Activated B cell treated with CpG ODN at 0.5 μM for 24 hours (primary cell): ENCODE measurements at places on chromosomes 6 and 20.

DNA sequence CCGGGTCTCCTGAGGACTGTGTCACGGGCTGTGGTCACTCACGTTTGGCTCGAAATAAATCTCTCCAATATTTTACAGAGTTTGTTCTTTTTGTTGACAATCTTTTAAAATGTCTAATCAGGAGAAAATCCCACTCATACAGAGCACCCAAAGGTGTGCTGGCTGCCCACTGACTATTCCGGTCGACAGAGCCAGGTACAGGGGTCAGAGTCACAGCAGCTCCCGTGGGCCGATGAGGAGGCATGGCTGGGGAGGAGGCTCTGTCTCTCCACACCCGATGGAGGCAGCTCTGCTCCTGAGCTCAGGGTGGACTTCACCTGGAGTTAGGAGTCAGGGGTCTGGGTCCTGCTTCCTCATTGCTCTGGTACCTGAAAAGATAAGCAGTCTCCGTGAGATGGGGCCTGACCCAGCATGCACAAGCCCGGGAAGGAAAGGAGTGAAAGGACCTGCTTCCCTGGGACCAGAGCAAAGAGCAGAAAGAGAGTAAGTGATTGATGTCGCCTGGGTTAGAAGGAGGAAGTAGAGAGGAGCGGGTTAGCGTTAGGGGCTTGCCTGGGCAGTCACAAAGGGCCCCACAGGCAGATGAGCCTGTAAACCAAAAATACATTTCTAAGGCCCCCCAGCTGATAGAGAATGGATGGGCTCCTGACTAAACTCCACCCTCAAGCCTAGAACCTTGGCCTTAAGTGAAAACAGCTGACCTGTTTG lies 53.5 kb upstream of the UNC93A start:
- no peak for DNase-seq

- DNase-seq: peak; percentile 19
These were observed 1.0 kb upstream of the VSTM2L start for GRCh38 chr20:37901654-37902503.

DNA sequence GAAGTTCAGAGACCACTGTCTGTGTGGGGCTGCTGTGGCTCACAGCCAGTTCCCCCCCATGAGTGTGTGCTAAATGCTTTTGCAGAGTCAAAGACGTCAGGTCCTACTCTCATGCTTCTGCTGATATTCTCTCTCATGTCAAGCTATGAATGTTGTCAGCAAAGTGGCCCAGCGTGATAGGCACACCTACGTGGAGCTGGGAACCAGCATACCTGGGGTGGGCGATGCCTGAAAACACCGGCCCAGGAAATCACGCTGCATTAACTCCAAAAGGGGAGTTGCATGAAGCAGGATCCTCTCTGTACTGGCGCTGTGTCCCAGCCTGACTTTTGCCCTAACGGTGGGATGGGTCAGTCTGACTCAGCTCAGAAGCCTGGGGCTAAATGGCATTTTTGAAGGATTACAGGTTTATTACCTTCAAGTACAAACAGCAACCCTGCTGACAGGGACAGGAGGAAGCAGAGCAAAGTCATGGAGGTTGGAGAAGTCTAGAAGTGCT lies 9.0 kb upstream of the MRPS10 start:
- DNase-seq: no peak

DNA sequence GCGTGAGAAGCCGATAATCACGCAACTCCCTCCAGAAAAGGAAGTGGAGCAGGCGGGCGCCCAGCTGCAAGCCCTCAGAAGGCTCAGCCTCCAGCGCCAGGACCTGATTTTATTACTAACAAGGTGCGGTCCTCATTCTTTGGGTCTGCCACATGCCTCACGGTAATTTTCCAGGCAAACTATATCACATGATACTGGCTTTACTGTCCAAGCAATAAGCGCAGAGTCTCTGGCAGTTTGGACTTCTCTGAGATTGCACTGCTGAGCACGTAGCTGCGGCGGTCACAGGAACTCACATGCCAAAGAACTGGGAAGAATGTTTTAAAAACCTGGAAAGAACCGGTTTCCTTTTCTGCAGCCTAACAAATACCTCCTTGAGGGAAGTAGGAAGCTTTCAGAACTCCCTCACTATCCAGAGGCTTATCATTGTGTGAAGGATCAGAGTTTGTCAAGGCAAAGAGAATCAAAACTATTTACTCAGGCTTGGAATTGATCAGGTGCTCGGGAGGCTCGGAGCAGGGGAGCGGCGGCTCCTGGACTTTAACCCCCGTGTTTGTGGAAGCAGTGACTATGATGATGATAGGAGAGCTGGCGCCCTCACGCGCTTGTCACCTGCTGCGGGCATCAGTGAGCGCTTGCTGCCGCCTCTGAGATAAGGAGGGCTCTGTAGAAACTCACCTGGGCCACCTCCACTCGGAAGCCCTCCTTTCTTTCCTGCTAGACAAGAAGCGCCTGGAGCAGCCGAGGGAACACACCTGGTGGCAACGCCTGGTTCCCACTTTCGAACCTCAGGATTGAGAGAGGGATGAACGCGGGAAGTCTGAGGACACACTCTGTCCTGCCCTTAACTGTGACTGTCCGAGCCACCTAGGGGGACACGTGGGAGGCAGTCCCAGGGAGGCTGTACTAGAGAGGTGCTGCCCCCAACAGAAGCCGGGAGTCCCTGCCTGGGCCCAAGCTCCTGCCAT lies 27.2 kb upstream of the SYNJ2 start:
- no peak for DNase-seq

GRCh38 chr6:105785066-105785811 lies 300.9 kb upstream of the PRDM1 start:
- DNase-seq: no peak

GRCh38 chr6:110558575-110558974 lies 82.2 kb upstream of the SLC22A16 start:
- DNase-seq: no peak

DNA sequence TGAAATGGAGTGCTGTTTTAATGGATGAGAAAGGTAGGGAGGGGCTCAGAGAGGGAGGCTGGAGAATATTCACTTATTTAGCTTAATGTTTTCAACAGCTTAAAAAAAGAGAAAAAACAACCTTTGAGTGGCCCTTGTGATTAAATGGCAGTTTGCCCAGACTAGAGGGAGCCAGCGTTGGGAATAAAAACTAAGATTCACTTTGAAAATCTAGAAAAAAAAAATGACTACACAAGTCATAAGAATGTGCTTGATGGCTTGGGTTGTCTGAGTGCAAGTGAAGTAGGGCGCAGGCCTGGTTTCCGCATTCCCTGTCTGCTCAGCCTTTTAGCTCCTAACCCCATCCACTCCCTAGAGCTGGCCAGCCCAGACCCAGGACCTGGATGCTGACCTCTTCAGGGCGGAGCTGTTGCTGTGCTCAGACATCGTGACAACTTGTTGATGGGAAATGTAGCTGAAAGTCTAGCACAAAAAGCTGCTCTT lies 28.9 kb downstream of the UTRN start:
- no peak for DNase-seq

GRCh38 chr20:34514897-34515483 lies 1.2 kb upstream of the DYNLRB1 start:
- no peak for DNase-seq

DNA sequence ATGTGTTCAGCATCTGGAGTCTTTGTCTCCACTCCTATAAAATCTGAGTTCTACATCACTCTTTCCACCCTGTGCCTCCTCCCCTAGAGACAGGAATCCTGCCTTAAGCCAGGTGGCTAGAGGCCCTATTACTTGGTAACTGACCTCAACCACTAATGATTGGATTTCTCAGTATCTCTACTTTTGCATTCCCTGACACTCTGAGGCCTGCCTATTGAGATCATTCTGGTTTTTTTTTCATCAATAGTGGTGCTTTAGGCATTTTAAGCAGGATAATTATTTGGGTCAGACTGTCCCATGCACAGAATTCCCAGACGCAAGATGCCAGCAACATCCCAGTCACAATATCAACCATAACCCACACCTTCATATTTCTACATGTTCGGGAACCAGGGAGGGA lies 3.9 kb upstream of the GCM1 start:
- DNase-seq: no peak

GRCh38 chr20:23241416-23241815 lies 109.2 kb upstream of the NXT1 start:
- DNase-seq: no peak

DNA sequence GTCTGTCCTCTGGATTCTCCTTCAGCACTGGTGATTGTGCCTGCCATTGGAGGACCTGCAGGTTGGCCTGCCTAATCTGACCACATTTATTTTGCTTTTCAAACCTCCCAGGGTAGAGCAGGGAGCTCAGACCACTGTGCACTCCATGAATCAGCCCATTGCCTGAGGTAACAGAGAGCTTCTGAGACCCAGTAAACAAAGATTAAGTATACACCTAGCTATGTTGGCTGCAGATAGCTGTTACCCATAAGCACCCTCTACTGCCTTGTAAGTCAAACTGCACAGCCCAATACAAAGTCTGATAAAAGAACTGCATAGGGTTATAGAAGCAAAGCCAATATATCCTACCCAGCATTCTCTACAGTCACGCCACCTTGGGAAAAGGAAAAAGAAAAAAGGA lies 338.7 kb downstream of the HTR1B start:
- DNase-seq: no peak

DNA sequence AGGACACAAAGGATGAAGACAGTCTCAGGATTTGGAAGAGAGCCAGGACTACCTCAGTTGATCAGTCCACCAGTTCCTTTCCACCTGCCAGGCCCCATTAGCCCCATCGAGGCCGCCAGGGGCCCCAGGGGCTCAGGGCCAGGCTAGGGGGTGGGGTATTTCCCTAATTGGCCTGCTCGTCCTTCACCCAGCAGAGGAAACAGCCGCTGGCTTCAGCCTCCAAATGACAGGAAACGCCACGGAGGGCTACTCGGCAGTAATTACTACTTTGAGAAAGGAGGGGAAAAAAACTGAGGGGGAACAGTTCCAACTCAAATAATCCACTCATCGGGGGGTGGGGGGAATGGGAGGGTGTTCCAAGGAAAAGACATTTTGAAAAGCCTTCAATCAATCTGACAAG lies 42.7 kb downstream of the MAFB start:
- no peak for DNase-seq

GRCh38 chr6:24229696-24230405 lies 103.8 kb downstream of the NRSN1 start:
- no peak for DNase-seq

GRCh38 chr6:57013521-57013926 lies 33.0 kb upstream of the KIAA1586 start:
- DNase-seq: no peak

- no peak for DNase-seq
These were observed 50.5 kb downstream of the SOBP start for GRCh38 chr6:107540465-107540857.

DNA sequence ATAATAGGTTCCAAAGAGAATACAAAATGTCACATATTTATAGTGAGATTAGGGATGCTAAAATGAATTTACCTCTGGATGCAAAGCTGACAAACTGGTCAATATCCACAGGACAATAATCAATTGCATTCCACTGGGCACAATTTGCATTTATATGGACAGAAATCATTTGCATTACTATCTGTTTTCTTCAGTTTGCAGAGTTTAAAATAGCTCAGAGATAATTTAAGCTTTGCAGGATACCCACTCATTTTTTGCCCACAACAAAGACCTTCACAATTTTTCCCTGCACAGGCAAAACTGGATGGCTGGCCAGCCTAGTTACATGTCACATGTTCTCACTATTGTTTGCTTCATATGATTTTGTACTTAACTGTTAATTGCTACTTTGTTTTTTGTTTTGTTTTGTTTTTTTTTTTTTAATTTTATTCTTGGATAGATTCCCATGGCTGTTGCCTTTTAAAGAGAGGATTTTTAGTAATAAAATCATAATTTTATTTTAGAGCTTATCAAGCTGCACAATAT lies 483.5 kb downstream of the UTRN start:
- no peak for DNase-seq

DNA sequence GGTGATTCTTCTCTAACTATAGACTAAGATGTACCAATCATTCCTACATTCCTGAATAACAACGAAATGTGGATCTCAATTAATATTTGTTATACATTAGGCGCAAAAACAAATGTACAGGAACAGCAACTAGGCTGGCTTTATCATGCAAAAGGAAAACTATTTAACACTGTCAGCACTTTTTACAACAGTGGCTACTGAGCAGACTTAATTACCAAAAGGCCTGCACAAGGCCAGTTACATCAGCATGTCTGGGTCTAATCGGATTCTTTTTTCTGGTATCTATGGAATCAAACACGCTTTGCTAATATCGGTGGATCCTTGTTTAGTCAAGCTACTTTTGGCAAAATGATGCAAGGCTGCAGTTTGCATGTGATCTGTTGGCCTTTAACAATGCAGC lies 176.5 kb downstream of the UBE3D start:
- no peak for DNase-seq

DNA sequence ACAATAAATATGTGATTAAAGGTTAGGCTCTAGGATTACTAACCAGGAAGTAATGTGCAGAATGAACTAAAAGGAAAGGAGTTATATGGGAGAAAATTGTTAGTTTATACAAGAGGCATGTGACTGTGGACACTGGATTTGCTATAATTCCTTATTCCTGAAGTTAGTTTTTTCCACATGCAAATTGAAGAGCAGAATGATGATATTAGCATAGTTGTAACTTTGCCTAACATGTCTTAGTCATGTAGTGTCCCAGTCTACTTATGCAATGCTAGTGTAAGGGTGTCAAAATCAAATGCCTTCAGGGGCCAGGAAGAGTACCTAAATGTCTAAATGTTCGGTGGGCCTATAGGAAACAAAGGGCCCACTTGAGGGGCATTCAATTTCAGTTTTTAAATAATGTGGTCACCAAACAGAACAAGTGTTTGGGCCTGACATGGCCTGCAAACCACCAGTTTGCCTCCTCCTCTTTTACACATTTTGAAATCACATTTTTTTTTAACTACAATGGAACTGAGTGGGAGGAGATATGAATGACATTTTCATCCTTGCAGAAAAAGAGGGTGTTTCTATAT lies 28.0 kb upstream of the CEP85L start:
- DNase-seq: no peak
